RCC 7860 (cell line): ENCODE measurements at places on chromosomes 4 and X.

DNA sequence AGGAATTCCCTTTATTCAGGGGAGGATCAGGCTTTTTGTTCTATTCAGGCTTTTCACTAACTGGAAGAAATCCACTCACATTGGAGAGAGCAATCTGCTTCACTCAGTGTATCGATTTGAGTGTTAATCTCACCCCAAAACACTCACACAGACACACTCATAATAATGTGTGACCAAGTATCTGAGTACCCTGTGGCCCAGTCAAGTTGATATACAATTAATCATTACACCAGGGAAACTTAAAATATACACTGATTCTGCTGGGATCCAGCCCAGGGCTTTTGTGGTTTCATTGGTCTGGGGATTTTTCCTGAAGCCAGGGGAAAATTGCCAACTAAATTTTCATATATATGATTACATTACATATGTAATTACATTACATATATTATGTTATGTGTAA is 44.0 kb upstream of the GATB start:
- DNase-seq: peak; percentile 44

DNA sequence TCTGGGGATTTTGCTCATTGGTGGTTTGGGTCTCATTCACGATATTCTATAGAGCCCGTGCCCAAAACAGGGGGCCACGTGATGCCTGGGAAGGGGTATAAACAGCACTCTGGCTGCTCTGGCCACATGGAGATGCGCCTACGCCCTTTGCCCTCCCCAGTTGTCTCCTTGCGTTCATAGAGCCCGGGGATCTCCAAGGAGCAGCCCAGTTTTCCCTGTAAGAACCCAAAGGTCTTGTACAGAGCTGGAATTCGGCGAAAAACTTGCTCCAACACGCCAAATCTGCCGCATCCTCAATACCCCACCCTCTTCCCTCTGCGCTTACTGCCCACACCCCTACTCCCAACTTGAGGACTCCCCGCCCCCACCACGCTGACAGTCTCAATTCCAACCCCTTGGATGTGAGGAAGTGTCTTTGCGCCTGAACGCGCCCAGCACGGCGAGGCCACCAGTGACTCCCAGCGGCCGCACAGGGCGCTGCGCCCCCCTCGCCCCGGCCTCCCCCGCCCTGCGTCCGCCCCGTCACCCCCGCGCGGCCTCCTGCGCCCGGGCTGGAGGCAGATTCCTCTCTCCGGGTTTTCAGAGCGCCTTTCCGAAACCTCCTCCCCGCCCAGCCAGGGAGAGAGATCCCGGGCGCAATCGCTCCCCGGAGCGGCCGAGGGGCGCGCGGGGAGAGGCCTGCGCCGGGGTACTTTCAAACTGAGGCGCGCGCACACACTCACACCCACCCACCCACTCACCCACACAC is at the start of gene NHS:
Gene NHS, plus strand, starts transcription at position 582 of the 748 bp plus-strand sequence. CDS start 558 bp downstream, outside the sequence.
- peak; percentile 46 for DNase-seq

- DNase-seq: no peak
Measured at GRCh38 chrX:55450259-55450658, 1.7 kb upstream of the MAGEH1 start.

GRCh38 chrX:110373310-110373709 is 14.7 kb downstream of the RTL9 start:
- no peak for DNase-seq

- no peak for DNase-seq
Measured at GRCh38 chr4:40182001-40182400, 14.8 kb upstream of the RHOH start.

- DNase-seq: no peak
Measured at GRCh38 chr4:4847011-4847410, 12.5 kb upstream of the MSX1 start.
